ENCODE measurements at places on chromosomes 1 and 21.

GRCh38 chr1:180363246-180363995 is 133.4 kb downstream of the LHX4 start:
- no peak for DNase-seq

DNA sequence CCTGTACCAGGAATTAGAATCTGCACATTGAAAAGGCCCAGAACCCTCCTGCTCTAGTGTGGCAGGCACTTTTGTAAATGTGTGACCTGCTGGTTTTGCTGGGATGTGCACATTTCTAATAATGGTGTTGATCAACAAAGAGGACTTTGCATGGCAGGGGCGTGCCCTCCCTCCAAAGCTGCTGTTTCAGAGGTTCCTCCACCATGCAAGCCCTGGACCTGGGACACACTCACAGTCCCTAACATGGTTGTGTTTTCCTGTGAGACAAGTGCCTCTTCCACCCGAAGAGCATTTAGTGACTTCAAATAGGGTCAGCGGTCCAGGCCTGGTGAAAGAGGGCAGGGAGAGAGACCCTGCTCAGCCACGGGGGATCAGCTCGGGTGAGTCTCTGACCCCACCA is 28.1 kb downstream of the TENT5C start:
- DNase-seq, result no peak

- no peak for DNase-seq
Observed at GRCh38 chr1:56644919-56645676, at the start of gene PRKAA2. PRKAA2 (plus strand) TSS chr1:56645314; CDS start chr1:56645388, 74 bp downstream.

GRCh38 chr1:187624812-187625545 is 796.2 kb downstream of the PLA2G4A start:
- no peak for DNase-seq

DNA sequence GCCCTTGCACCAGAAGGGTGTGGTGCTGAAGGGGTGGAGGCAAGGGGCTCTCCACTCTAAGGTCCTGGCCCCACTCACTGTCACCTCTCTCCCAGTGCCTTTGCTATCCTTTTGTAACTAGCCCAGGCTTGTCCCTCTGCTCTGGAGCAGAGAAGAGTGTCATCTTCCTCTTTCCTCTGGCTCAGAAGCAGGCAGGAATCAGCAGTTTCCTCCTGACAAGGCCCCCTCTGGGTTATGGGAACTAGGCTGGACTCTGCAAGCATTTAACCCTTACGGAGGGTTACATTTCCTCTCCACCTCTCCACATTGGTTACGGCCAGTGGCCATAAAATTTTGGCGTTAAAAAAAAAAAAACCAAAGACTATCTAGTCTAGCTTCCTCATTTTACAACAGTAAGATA is 30.4 kb downstream of the PLXNA2 start:
- no peak for DNase-seq

DNA sequence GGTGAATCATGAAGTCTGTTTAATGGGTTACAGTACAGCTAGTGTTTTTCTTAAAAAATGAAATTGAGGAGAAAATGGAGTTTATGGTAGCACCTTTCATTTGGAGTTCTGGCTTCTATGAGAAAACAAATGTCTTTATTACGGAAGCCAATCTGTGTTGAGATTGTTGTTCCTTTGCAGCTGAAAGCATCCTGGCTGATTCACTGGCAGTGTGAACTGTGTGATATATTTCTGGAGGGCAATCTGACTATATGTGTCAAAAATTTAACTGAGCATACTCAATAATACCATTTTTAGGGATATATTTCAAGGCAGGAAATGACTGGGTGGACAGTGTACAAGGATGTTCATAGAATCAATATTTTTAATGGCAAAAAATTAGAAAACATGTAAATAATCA is 46.6 kb upstream of the LYST start:
- DNase-seq, result no peak

- no peak for DNase-seq
Observed at GRCh38 chr1:245880754-245881403, 626.2 kb downstream of the SMYD3 start.

- DNase-seq, result no peak
Observed at GRCh38 chr1:229657993-229658755, 32.1 kb downstream of the URB2 start.

DNA sequence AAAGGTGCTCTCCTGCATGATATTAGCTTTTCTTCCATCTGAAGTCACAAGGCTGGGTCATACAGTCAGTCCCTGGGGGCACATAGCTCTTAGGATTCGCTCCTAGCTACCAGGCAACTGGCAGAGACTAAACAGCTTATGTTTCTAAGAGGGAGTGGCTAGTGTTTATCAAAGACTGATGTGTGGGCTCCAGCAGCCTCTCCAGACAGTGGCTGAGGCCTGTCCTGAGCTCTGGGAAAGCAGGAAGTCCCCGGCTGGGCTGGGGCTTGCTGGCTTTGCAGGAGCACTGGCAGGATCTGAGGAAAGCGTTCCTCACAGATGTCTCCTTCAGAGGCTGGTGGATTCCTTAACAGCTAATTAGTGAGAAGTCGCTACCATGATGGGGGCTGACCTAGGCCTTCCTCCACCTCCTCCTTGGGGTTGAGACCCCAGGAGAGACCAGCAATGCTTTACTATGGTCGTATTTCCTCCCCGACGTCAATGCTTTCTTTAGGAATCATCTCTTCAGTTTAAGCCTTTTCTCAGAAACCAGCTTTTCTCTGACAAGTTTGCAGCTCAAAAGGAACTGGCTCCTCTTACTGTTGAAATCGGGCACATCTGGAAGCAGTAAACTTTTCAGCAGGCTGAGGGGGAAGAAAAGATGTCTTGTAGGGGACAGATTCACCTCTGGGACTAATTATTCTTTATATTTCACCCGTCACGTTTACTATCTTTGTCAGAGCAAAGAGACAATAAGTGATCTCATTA is 33.5 kb upstream of the HHAT start:
- DNase-seq, result peak; percentile 72

DNA sequence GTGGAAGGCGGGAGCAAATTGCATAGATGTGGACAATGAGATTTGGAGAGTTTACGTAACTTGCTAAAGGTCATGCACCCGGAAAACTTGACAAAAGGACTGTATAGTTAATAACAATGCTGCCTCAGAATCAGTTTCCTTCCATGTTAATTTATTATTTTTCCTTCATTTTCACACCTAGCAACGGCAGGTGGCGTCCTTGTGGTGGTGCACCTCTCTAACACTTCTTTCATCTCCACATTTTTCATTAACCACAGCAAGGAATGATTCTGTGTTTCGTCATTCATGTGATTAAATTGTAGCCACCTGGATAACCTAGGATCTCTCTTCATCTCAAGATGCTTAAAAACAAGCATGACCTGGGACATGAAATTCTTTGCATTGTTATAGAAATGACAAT is 2133.0 kb downstream of the NCAM2 start:
- no peak for DNase-seq

GRCh38 chr1:114082867-114083585 is 70.6 kb downstream of the SYT6 start:
- no peak for DNase-seq

- DNase-seq, result no peak
Observed at GRCh38 chr1:216075339-216075738, 347.9 kb downstream of the USH2A start.

GRCh38 chr1:85372683-85373377 is 92.1 kb downstream of the DDAH1 start:
- DNase-seq, result peak; percentile 40

- no peak for DNase-seq
Observed at GRCh38 chr1:16321176-16321867, 31.0 kb downstream of the FBXO42 start.

DNA sequence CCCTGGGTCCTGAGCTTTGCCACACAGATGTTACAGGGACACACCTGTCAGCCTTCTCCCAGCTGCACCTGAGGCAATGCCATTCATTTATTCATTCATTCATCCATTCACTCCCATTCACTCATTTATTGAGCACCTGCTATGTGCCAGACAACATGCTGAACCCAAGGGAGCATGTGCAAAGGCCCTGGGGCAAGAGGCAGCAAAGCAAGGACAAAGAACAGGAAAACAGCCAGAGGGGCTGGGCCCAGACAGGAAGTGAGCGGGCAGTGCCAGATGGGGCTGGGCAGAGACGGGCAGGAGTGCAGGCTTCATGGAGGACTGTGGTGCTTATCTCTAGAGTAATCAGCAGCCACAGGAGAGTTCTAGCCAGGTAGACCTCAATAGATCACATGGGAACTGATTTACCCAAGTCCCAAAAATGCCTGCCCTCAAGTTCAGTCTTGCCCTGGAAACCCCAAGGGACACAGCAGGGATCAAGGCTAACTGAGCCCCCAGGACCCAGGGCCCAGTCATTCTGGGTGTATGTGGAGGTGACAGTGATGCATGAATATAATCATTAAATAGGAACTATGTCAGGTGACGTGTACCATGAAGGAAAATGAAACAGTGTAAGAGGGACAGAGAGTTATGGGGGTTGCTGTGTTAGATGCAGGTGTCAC is 530.3 kb downstream of the MATN1 start:
- DNase-seq, result no peak

DNA sequence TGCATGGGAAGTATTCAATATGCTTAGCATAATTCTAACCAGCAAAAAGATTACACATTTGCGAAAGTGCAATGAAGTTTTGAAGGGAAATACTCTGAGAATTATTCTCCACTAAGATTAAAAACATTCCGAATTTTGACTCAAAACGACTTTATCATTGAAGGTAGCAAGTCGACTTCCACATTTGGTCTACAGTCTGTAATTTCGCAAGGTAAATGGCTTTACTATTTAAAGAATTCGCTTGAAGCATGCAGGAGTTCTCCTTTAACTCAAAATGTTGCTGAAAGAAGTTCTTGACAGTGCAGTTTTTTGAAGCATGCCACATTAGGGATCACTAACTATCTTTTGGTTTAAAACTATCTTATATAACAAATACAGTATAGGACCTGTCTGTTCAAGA is 161.0 kb upstream of the HP1BP3 start:
- no peak for DNase-seq

GRCh38 chr21:43880111-43880985 is 15.3 kb downstream of the AGPAT3 start:
- DNase-seq, result no peak

DNA sequence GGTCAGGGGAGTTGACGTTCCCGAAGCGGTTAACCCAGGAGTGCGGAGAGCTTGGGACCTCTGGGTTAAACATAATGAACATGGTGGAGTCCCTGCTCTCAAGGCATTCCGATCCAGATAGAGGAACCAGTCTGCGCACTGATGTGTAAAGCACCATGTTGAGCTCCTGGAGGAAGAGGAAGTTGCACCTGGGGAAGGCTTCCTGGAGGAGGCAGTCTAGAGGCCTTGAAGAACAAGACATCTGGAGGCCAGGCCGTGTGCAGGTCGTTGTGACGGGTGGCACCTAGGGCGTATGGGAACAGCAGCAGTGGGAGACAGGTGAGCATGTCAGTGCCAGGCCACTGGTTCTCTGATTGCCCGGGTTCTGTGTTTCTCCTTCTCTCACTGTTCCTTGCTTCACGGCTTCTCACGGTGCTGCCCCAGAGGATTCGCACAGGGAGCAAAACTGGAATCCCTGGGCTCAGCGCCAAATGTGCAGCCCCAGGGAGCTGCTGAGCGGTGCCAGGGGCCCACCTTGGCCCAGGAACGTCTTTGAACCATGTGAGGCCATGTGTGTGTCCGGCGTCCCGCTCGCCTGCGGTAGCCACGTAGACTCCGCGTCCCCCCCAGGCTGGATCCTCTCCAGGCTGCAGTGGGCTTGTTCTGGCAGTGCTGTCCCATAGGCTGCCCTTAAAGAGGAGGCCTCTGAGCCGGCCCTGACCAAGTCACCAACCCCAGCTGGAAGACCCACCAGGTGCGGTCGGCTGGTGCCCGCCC is 122.9 kb upstream of the GALNT2 start:
- no peak for DNase-seq

GRCh38 chr1:62877579-62877978 is 93.6 kb downstream of the ATG4C start:
- no peak for DNase-seq

DNA sequence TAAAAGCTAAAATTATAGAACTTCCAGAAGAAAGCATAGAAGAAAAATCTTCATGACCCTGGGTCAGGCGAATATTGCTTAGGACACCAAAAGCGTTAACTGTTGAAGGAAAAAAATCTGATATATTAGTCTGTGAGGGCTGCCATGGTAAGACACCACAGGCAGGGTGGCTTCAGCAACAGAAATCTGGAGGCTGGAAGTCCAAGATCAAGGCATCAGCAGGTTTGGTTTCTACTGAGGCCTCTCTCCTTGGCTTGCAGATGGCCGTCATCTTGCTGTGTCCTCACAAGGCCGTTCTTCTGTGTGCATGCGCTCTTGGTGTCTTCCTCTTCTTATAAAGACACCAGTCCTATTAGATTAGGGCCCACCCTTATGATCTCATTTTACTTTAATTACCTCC is 14.5 kb downstream of the IFNLR1 start:
- no peak for DNase-seq

DNA sequence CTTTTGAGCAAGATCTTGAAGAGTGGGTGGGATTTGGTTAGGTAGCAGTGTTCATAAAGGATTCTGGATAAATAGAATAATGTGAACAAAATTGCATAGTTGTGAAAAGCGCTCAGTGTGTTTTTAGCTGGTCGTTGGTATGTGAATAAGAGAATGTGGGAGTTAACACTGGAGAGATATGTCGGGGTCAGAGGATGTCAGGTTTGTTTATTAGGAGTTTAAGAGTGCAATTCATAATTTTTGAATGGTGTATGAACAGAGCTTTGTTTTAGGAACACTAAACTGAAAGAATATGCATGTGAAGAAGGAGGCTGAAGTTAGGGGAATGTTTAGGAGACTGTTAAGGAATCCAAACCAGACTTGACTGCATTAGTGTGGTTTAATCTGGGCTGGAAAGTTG is 9.4 kb downstream of the USP16 start:
- DNase-seq, result no peak

GRCh38 chr1:40607921-40608320 is 57.6 kb downstream of the RIMS3 start:
- no peak for DNase-seq

DNA sequence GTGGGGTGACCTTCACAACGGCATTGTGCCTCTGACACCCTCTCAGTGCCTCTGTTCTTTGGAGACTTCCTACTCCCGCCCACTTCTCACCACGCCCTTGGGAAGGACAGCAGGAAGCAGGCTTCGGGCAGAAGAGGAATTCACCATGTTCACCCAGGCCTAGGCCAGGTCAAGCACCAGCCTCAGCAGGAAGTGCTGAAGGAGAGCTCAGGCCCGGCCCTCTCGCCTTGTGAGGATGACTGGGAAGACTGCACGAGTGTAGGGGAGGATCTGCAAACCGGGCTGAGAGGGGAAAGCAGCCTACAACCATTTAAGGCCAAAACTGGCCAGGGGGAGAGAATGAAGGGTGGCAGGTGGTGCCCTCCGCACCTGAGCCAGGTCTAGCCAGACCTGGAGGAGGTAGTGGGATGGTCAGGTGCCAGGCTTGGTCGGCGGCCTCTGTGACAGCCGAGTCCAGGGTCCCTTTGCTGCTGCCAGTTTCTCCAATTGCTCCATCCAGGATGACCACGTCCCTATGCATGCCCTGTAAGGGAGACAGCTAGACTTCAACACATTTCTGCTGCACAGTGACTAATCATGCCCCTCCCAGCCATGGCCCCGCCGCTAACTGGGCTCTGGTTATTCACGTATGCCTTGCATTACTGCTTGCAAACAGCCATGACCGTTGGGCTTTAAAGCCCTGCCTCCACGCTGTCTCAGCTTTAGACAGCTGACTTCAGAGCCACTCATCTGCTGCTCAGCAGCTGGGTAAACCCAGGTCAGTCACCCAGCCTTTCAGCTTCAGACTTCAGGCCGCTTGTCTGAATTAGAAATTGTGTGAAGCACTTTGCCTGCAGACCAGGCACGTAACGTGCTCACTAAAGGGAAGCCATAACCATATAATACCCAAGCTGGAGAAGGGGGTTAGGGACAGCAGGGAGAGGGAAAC is 8.9 kb downstream of the MRTO4 start:
- no peak for DNase-seq

- DNase-seq, result no peak
Observed at GRCh38 chr1:189084811-189085210, 1392.9 kb downstream of the BRINP3 start.

Data from retinal pigment epithelial cell (primary cell).